ENCODE measurements at places on chromosomes 6 and 20. TPM values are rescaled to one million over a fixed set of nuclear protein-coding genes. Genes with fewer than 3 reads are reported as not detected.

DNA sequence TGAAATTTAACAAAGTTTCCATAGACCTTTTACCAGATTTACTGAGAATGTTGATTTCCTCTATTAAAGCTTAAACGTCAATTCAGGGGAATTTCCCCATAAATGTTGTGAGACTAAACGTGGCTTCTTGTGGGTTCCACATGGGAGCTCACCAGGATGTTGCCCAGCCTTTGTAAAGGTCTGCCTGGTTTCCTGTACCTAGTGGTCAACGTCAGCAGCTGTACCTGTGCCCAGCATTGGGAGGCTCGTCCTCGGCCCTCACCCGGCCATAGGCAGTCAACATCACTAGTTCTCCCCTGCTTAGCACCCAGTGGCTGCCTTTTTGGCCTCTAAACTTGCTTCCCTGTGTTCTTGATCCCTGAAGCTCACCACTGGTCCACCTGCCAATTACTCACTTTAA lies 22.1 kb upstream of the CD83 start:
- no peak for DNase-seq

DNA sequence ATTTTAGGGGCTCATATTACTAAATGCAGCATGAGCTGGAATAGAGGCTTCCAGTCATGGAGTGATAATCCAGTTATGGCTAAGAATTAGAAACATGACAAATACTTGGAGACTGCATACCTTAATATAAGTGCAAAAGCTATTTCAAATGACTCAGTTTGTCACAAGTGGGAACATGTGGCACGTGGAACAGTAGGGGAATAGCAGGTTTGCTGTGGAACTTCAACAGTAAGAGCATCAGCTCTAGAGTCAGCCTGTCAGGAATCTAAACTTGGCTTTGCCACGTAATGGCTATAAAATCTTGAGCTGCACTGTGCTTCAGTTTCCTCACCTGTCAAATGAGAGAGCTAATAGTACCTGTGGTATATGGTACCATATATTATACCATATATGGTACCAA lies 62.1 kb downstream of the HTR1B start:
- DNase-seq, result no peak

Gene MDFI
- total RNA-seq, result 15.2 TPM

Gene CUL9
- 42.9 TPM for total RNA-seq

DNA sequence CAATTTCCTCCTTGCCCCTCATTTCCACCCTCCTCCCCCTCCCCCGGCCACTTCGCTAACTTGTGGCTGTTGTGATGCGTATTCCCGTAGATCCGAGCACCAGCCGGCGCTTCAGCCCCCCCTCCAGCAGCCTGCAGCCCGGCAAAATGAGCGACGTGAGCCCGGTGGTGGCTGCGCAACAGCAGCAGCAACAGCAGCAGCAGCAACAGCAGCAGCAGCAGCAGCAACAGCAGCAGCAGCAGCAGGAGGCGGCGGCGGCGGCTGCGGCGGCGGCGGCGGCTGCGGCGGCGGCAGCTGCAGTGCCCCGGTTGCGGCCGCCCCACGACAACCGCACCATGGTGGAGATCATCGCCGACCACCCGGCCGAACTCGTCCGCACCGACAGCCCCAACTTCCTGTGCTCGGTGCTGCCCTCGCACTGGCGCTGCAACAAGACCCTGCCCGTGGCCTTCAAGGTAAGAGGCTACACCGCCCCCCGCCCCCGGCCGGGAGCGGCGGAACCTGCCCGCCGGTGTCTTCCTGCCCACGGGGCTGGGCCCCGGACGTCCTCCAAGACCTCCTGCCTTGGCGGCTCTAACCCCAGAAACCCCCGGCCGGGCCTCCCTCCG lies 44.9 kb upstream of the SUPT3H start:
- DNase-seq, result peak; percentile 69

Gene MATN4
- total RNA-seq, result 0.22 TPM

- DNase-seq, result no peak
Observed at GRCh38 chr6:33458676-33459075, 4.3 kb downstream of the ZBTB9 start.

GRCh38 chr6:1388630-1389368 lies 577 bp upstream of the FOXF2 start:
- no peak for DNase-seq

GRCh38 chr20:43430265-43431133 lies 27.2 kb upstream of the SRSF6 start:
- DNase-seq, result no peak

DNA sequence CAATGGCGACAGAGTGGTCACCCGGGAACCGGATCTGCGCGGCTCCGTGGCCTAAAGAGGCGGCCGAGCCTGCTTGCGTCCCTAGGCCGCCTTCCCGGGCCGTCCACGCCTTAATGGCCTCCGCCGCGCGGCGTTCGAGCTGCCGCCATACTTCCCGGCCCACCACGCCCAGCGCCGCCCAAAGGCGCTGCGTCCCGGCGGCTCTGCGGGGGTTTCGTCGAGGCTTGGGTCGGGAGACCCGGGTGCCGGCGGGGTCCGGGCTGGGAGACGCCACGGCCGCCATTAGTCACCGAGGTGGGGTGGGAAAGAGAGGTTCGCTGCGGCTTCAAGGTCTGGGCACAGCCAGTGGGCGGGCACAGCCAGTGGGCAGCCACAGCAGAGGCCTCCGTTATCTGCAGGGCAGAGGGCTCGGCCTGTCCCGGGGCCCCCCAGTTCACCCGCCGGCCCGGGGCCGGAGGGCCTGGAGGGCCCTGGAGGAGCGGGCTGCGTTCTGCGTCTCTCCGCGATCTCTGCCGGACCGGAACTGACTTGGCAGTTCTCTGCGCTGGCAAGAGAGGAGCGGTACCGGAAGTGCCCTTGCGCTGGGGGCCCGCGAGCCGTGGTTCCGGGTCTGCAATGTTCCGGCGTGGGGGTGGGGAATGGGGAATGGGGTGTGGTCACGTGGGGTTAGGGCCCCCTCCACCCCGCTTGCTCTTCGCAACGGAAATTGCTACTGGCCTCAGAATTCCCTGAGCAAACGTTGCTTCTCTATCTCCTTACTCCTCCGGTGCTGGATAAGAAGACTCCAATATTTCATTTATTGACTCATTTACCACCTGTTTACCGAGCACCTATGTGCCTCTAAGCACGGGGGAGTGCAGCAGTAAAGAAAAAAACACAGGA lies 82.3 kb downstream of the CNBD2 start:
- DNase-seq, result peak; percentile 95

DNA sequence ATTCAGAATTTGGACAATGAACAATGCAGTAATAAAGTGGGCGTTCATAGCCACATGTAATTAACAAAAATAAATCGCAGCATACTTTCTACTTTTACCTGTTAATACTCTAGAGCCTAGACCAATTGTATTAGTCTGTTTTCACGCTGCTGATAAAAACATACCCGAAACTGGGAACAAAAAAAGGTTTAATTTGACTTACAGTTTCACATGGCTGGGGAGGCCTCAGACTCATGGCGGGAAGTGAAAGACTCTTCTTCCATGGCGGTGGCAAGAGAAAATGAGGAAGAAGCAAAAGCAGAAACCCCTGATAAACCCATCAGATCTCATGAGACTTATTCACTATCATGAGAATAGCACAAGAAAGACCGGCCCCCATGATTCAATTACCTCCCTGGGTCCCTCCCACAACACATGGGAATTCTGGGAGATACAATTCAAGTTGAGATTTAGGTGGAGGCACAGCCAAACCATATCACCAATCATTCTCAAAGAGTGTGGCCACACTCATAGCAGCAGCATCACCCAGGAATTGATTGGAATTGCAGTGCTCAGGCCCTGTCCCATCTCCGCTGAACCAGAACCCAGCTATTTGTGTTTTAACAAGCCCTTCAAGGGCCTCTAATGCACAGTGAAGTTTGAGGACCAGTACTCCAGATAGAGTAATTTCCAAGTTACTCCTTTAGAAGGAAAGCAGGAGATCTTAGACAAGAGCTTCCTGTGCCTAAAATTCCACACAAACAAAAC lies 650.0 kb downstream of the KIF16B start:
- DNase-seq, result no peak

DNA sequence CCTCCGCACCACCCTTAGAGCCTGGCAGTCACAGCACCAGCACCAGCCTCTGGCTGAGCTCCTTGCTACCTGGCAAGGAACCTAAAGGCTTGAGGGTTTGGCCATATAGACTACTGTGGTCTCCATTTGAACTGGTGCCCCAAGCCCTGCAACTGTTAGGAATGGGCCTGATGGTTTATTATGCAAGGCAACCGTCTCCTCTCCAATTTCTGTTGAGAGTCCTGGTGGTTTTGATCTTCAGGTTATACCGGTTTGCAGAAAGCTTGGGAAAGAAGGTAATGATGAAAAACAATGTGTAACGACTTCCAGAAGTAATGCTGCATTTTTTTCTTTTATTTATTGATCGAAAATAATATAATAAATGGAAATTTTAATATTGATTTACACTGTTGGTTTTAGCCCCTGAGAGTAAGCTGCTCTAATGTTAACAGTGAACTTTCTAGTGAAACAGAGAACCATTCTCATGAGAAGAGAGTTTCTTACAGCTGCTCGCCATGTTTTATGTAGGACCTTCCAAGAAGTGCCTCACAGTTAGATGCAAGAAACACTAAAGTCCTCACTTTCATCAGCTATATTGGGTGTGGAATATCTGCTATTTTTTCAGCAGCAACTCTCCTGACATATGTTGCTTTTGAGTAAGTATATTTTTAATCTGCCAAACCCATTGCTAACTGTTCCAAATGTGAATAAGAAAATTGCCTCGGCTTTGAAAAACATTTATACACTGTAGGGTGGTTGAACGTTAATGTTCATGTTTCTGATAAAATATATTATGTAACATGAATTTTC lies 112.8 kb downstream of the ADGRG6 start:
- no peak for DNase-seq

Gene GUCA1A
- not detected for total RNA-seq

DNA sequence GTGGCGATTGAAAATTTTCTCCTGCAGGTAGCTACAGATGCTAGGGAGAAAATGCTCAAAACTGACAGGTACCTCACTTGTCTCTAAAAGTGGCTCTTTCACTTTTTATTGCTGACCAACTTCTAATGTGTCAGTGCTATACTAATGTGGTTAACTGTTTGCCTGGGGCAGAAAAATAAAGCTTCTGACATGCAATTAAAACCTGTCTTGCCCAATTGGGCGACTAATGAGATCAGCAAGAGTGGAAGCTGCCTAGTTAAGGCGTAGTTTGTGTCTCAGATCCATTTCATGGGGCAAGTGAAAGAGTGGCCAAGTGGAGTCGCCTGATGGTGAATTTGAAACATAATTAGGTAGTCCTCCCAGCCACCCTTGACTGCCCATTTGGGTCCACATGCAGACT lies 193.3 kb downstream of the TSHZ2 start:
- no peak for DNase-seq

- DNase-seq, result no peak
Observed at GRCh38 chr6:152576525-152576924, 60.6 kb downstream of the SYNE1 start.
